ENCODE measurements at places on chromosomes 1 and 21.

DNA sequence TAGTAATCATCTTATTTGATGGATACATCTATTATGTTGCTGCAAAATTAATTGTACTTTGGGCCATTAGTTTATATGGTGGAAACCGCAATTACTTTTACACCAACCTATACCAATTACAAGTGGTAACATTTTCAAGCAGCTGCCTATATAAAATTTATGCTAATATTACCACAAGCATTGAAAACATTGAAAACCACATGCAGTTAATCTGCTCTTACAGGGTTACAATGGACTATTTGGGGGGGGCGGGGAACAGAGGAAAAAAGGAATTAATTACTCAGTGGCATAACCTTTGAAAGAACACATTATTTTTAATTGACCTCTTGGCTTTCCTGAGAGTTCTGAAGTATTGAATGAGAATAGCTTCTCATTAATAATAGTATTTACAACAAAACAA, 1793.2 kb downstream of the NCAM2 start:
- no peak for DNase-seq

DNA sequence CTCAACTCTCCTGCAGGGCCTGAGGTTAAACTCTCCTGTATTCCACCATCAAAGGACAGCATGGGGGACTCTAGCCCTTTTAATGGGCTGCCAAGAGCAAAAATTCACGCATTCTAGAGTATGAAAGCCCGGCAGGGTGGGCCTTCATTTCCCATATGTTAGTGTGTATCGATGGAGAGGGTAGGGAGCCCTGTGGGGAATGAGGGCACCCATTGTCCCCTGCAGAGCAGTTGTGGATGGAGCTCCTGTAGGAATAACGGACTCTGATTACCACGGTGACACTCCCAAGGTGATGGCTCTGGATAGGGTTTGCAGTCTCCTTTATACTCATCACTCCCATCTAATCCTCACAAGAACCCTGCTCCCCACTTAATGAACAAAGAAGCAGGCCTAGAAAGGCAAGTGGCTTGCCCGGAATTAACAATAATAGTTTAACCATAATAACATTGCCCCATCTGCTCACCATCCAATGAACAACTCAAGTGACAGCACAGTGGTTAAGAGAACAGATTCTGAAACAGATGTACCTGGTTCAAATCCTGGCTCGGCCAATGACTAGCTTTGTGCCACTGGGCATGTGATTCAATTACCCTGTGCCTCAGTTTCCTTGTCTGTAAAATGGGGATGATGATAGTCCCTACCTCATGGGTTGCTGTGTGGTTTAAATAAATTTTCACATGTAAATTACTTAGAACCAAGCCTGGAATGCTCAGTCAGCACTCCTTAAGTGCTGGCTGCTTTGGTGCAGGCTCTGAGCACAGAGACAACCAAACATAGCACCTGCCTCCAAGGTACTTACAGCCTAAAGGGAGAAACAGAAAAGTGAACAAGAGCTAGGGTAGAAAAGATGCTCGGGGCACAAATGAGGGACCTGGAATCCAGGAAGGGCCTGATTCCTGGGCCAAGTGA, 29.0 kb downstream of the HIVEP3 start:
- DNase-seq, result no peak

DNA sequence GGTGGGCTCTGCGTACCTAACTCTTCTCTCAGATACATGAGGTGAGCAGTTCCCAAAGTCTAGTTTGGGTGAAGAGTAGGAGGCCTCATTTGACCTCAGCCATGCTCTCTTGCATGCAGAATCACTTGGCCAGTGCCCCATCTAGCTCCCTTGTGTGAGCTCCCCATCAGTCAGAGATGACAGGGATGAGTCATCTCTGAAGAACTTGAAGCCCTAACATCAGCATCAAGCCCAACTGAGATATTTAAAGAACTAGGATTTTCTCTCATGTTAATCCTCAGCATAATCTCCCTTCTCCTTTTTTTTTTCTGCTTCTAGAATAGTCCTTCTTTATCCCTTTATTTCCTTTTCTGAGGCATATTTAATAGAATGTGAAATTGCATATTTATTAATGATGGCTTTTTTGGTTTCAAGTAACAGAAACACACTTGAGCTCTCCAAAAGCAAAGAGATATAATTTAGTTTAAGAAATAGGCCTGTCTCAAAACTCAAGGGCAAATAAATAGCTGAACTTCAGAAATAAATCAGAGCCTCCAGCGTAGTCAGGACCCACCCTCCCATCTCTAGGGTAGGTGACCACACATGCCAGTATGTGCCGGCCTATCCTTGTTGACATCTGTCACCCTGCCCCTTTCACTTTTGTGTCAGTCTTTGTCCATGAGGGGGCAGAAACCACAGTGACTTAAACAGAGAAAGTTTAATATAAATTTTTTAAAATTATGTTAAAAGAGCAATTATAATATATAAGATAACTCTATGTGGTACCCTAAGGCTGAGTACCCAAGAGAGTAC, 112.3 kb downstream of the TSEN15 start:
- no peak for DNase-seq

DNA sequence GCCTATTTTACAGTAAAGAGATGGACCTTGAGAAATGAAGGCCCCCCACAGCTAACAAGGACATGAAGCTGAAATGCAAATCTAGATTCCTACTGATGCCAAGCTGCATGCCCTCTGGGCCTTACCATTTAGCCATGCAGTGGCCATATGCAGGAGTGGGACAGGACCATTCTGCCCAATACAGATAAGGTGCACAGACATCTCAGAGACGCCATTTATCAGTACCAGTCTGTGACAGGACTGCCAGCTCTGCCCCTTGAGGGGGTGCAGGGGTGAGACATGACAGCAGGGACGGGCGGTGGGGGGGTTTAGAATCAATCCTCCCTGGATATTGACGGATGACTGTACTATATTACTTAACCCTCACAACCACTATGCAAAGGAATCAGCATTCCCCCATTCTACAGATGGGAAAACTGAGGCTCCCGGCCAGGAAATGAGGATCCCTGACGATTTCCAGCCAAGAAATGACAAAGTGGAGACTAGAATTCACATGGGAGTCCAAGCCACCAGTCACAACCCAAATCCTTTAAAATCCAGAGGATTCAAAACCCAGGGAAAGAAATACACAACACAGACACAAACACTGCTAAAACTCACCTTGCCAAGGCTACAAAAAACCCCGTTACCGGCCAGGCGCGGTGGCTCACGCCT, 10.8 kb downstream of the SSBP3 start:
- DNase-seq, result no peak

DNA sequence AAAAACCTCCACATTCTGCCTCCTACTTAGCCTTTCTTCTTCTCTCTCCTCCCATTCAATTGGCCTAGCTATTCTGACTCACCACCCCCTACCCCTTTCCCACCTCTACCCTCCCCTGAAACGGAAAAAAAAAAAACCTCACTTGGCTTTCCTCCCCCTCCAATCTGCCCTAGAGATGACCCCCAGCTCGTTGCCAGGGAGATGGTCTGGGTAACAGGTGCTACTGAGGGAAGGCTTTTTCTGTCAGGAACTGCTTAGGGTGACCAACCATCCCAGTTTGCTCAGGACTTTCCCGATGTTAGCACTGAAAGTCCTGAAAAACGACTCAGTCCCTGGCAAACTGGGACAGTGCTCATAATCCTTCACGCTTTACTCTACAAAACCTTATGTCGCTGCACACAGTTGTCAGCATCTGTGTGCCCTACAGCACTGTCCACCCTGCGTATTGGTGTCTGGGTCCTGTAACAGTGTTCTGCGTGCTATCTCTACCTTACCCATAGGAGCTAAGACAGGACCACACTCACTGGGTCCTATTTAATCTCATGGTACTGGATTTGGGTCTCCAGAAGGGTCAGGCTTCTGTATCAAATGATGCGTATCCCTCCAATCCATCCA, 7.7 kb upstream of the CADM3 start:
- DNase-seq, result no peak

DNA sequence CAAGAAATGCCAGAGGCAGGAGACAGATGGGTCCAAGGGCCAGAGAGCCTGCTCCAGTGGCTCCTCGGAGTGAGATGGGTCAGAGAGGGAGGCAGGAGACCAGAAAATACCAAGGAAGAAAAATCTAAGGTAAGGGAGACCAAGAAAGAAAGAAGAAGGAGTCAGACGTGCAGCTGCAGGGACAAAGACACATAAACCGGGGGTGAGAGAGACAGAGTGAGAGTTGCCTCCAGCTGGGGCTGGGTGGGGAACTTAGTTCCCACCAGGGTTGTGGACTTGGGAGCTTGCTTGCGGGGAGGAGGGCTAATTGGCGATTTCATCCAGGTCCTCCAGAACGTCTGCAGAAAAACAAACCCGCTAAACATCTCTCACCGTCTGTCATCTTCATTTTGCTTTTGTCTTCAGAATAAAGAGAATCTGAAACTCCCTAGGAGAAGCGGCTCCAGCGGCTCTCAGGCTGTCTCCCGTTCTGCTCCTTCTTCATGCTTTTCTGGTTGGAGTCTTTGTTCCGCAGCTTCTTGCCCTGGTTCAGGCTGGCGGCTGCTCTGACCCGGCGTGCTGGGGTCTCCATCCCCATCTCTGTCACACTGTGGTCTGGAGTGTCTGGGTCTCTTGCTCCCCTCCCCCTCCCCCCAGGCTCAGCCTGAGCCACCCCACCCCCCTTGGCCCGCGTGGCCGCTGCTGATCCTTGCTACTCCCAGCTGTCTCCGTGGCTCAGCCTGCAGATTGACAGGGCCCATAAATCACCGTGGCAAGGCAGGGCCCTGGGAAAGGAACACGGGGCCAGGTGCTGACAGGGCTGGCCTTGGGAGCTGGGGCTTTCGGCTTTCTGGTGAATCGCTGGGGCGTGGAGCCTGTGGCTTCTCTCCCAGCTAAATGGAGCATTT, 66.6 kb downstream of the UBIAD1 start:
- DNase-seq, result no peak

- peak; percentile 42 for DNase-seq
Measured at GRCh38 chr1:198657550-198658064, 18.8 kb downstream of the PTPRC start.

DNA sequence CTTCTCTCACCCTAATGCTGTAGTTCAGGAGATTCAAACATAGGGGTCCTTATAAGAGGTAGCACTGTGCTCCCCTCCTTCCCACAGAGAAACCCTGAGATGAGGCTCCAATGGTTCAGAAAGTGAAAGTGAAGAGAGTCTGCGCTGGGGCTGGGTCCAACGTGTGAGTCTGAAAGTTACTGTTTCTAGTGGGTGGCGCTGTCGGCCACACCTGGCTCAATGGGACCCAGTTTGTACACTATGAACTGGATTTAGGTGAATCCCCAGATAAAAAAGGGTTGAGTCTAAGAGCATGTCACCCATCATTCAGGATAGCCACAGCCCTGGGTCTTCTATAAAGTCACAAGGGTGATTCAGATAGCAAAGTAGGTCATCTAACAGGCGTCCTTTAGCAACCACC, 2.8 kb downstream of the SMCP start:
- no peak for DNase-seq

- DNase-seq, result no peak
Measured at GRCh38 chr1:14968251-14968851, 185.2 kb upstream of the TMEM51 start.

DNA sequence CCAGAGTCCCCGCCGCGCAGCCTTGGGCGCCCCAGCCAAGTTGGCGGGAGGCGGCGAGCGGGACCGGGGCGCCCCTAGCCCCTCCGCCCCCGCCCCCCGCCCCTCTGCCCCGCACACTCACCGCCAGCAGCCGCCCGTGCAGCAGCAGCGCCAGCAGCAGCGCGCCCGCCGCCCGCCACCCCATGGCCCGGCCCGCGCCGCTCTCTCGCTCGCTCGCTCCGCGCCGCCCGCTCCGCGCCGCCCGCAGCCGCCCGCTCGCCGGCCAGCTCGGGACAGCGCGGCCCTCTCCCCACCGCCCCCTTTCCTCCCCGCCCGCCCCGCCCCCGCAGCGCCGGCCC, at the start of gene HSPG2:
Gene HSPG2, minus strand, starts transcription at position 277 of the 338 bp plus-strand sequence. Its CDS starts 93 bp downstream, at position 184.
- no peak for DNase-seq

DNA sequence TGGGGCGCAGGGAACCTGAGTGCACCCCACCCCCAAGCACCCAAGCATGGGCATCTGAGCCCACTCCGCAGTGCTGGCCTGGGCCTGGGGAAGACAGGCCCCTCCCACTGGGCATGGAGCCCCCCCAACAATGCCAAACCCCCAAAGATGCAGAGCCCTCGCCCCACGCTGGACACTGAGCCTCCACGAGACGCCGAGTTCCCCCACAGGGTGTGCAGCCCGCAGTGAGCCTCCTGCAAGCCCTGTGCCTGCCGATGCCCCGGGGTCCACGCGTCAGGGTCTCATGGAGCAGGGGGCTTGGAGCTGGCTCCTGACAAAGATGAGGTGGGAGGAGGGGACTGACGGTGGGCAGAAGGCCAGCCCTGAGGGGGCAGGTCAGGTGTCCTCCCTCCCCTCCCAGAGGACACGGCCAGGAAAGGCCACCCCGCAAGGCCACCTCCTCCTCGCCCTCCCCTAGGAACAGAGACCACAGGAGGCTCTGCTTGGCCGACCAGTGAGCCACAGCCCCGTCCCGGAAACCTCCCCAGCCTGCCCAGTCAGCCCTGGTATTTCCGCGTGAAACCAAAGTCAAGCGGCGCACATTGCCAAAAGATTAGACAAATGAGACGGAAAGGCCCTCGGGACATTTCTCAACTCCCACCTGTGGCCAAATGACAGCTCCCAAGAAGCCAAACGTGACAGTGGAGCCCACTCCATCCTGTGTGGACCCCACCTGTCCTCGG, 33.4 kb downstream of the MEGF6 start:
- DNase-seq, result no peak

GRCh38 chr1:213003256-213003655, 12.4 kb downstream of the ANGEL2 start:
- no peak for DNase-seq

DNA sequence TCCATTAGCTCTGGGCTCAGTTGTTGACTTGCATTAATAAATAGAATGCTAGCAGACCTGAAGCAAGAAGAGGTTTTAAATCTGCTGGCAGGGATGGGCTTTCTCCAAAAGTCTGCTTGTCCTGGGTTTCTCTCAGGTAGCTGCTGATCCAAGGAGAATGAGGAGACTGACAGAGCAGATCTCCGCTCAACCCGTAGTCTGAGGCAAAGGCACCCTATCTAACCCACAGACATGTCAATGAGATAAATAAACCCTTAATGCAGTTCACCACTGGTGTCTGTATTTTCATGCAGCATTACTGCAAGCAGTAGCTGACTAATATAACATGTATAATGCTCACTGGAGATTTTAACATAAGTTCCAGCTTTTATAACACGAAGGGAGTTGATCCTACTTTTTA, 44.1 kb upstream of the RGS21 start:
- DNase-seq, result no peak

- no peak for DNase-seq
Measured at GRCh38 chr1:188769181-188769580, 1708.5 kb downstream of the BRINP3 start.

GRCh38 chr1:11429935-11430334, 49.0 kb upstream of the DISP3 start:
- DNase-seq, result no peak

GRCh38 chr1:195715652-195716051, 892.6 kb downstream of the KCNT2 start:
- DNase-seq, result no peak

- no peak for DNase-seq
Measured at GRCh38 chr21:46423546-46424038, 35.1 kb upstream of the DIP2A start.

DNA sequence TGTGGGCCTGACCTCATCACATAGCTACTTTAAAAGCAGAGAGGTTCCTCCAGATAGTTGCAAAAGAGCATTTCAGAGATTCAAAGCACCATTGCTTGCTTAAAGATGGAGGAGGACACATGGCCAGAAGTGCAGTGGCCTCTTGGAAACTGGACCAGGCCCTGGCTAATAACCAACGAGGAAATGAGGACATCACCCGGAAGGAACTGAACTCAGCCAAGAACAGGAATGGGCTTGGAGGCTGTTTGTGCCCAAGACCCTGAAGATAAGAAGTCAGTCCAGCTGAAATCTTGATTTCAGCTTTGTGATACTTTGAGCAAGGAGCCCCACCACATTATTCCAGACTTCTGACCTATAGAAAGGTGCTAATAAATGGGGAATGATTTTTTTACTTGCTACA, 437.0 kb downstream of the PTPRC start:
- DNase-seq, result no peak

Measured in CD4-positive, alpha-beta T cell treated with Interferon gamma for 1 hour (primary cell).